ENCODE measurements at places on chromosomes 3 and 15. TPM values are rescaled to one million over a fixed set of nuclear protein-coding genes. Genes with fewer than 3 reads are reported as not detected.

The CTDSPL gene
- 2.3 TPM for total RNA-seq

The SPINK8 gene
- total RNA-seq, result not detected

The COPS2 gene
- 86.2 TPM for total RNA-seq

DNA sequence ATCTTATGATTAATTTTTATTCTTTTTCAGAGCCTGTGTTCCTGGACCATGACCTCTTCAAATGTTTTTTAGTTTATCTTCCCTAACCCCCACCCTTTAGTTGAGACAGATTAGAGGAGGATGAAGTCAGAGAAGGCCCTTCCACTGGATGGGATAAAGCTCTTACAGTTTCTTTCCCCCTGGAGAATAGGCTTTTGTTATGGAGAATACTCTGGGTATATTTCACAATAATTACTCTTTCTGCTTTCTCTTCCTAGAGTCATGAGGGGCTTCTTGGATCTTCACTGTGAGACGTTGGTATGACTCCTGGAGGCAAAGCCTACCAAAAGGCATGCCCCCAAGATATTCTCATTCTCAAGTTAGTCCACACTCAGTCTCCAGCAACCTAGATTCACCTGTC lies 144.4 kb upstream of the THRB start:
- no peak for ATAC-seq

DNA sequence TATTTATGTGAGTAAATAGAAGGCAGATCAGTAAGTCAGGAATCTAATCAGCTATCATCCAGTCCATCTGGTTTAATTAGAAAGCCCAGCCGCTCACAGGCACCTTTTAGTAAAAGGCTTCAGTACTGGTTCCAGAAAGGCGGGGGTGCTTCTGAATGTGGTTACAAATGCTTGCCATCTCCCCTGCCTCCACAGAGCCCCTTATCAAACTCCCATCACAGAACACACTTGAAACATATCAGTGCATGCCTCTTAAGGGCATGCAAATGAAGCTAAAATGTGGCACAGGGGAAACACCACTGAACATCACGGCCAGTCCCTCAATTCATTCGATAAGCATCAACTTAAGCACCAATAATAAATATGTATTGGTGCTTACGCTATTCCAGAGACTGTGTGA lies 261.4 kb downstream of the RORA start:
- no peak for ATAC-seq

GRCh38 chr3:127556565-127556964 lies 34.0 kb downstream of the TPRA1 start:
- ATAC-seq, result no peak

DNA sequence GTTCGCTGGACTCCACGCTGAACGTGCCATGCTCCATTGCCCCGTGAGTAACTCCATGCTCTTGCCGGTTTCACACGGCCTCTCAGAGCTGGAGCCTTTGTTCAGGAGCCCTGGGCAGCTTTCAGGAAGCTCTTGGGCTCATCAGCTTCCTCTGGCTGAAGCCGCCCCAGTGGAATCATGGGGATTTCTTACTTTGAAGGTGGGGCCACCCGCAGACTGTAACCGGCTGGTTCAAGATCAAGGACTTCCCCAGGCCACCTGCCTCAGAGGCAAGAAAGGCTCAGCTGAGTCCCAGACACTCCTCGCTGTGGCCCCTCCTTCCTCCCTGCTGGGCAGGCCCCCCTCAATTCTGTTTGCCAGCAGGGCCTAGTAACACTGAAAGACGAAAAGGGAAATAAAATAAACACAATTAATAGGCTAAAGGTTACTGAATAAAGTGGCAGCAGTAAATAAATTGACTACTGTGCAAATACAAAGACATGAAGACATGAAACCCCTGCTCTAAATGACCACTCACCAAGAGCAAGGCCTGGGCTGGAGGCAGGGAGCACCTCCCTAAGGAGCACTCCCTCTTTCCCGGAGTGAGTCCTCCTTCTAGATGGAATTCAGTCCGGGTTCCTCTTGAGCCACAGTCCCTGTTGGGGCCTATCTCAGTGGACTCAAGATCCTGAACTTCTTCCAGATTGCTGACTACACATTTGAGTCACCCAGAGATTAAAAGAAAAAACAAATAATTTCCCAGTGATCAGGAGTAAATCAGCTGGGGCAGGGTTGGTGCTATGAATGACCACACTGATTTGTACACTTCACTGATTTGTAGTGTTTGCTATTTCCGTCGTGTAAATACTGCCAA lies 51.0 kb downstream of the ZDHHC19 start:
- peak; percentile 40 for ATAC-seq

- no peak for ATAC-seq
These were observed 353.7 kb downstream of the CNTN6 start for GRCh38 chr3:1446531-1446930.

- no peak for ATAC-seq
These were observed 35.6 kb upstream of the PYDC2 start for GRCh38 chr3:191425322-191425734.

Data from activated T-helper 17 cell treated with anti-CD3 and anti-CD28 coated beads, Interleukin-2, amount 50 U/mL, for 72 hours (primary cell).